ENCODE measurements at places on chromosomes 3 and 15. TPM values are rescaled to one million over a fixed set of nuclear protein-coding genes. Genes with fewer than 3 reads are reported as not detected.

- no peak for DNase-seq
Measured at GRCh38 chr3:196557236-196557635, 11.1 kb downstream of the WDR53 start.

DNA sequence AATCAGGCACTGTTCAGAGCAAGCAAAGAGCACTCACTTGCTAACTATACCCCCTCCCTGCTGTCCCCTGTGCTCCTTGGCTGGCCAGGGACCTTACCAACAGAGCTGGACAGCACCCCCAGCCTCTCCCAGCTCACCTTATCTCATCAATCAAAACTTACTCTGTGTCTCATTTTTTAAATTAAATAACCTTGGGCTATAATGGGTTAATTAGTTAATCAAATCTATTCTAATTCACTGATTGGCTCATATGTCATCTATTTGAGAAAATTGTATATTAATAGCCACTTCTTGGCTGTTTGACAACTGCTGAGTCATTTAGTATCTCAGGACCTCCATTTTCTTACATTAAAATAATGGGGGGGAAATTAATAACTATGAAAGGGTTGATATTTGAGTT lies 22.9 kb downstream of the IL5RA start:
- DNase-seq = no peak

GRCh38 chr3:67804578-67804977 lies 150.2 kb upstream of the SUCLG2 start:
- no peak for DNase-seq

- no peak for DNase-seq
Measured at GRCh38 chr15:94670438-94671034, 439.2 kb downstream of the MCTP2 start.

GRCh38 chr3:77001062-77001701 lies 38.7 kb upstream of the ROBO2 start:
- DNase-seq = no peak

The NSMCE3 gene
- 9.5 TPM for total RNA-seq

The CELF6 gene
- 0.99 TPM for total RNA-seq

The CEMIP gene
- 0.28 TPM for total RNA-seq
